ENCODE measurements at places on chromosomes 6 and 20.

DNA sequence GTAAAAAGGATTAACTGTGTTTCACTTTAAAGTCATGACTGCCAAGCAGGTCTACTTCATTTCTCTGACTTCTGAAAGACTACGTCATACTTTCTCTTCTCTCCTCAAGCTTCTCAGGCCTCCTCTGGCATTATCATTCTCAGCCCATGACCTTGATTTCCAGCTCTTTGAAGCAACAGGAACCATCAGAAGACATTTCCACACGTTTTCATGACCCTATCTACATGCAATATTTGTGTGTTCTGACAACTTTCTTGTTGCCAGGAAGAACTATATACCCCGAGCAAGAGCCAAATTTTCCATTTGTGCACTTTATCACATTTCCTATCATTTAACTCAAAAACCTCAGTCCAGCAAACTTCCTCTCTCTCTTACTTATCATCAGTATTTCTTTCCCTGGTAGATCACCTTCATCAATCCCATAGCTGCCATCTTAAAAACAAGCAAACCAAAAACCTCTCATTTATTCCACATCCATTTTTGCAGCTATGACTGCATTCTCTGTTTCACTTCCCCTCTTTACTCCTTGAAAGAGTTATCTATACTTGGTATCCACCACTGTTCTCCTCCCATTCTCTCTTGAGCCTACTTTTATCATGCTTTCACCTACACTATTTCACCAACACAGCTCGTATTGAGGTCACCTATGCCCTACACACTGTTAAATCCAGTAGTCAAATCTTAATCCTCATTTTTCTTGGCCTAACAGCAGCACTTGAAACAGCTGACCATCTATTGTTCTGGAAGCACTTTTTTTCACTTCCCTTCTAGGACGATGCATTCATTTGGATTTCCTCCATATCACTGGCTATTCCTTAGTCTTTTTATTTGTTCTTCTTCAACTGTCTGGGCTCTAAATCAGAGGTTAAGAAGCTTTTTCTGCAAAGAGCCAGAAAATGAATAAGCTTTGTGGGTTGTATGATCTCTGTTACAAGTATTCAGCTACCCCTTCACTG lies 47.1 kb downstream of the STX7 start:
- no peak for DNase-seq

DNA sequence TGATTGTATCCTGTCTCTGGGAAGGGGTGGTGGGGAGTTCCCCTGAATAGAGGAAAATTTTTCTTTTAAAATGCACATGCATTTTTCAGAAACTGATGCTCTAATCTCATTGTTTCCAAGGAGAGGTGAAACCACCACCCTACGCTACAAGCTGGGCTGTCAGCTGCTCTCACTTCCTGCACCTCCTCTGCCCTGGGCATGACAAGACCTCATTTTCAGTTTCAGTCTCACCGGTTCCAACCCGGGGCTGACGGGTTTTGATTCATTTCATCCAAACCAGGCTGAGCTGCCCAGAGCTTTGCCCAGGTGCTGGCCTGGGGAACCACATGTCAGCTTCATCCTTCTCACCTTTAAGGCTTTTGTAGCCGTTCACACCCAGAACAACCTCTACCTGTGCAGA lies 99.7 kb downstream of the EYA2 start:
- peak; percentile 81 for DNase-seq

DNA sequence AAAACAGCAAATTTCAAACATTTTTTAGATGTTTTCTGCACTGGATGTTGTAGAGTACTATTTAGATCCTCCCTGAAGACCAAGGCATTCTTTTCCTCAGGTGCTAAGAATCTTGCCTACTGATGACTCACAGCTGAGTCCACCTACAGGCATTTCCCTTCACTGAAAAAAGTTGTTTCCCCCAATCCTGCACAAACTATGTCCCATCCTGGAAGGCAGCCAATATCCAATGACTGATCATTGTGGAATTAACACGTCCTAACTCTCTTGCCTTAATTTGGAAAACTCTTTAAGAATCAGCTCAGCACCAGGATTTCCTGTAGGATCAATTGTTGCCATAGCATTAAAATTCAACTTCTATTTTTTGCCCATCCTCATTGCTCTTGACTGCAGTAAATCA lies 268.4 kb upstream of the IRAK1BP1 start:
- no peak for DNase-seq

DNA sequence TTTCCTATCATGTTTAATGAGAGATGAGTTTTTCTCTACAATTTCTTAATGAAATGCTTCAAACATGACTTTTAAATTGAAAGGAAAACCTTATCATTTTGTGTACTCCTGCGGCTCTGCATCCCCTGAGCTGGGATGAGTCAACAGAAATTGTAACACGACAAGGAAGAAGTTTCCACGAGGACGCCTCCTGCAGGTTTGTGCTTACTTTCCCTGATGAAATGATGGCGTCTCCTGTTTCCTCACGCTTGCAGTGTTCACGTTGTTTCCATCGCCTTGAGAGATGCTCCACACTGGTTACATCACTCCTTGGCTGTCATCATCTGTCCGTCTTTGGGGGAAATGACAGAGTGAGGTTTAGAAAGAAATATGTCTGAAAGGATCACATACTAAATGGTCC lies 233.7 kb upstream of the ZFP64 start:
- peak; percentile 8 for DNase-seq

- DNase-seq: no peak
These were observed 3.9 kb upstream of the POU5F1 start for GRCh38 chr6:31174378-31174777.

DNA sequence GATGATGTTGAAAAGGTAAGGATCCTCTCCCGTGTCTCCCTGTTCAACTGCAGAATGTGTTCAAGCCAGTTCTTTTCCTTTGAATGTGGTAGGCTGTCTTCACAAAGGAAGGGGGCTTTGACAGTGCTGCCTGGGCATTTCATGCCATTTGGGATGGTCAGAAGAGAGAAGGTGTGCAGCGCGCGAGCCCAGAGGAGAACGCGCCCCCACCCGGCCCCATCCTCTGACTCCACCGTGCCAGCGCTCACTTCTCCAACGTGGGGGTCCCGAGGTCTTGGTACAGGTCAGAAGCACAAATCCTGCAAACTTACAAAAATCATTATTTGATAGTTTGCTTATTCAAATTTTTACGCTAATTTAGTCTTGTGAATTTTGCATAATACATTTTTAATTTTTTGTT lies 14.4 kb downstream of the ENTPD6 start:
- no peak for DNase-seq
